ENCODE measurements at places on chromosomes 16 and 17.

GRCh38 chr16:19114359-19115147 is 789 bp downstream of the ITPRIPL2 start:
- no peak for DNase-seq

- no peak for DNase-seq
These were observed 21.4 kb upstream of the NF1 start for GRCh38 chr17:31073411-31073810.

DNA sequence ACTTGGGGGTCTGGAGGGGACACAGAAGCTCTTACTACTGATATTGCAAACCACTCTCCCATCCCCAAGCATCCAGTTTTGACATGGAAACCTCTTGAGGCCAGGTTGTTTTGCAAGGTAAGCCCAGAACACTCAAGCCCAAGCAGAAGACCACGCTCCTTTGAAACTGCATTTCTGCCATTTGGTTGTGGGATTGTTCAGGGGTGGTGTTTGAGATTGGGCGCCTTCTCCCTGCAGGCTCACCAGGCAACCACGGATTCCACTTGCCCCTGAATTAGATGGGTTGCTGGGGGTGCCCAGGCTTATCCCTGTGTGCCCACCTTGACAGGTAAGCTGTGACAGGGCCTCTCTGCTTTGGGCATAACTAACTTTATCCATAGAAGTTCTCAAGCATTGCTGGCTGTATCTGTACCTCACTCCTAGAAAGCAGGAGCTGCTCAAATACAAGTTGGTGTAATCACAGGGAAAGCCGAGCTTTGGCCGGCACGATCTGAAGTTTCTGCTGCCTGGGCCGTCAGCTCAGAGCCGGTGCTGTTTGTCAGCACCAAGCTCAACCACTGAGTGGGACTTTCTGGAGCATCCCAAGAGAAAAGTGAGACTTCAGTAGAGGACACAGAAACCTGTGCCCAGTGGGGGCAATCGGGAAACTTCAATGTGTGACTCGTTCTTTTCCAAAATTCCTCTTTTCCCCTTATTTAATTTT is 93.6 kb downstream of the CYLD start:
- no peak for DNase-seq

GRCh38 chr16:89697616-89698331 is 3.7 kb downstream of the SPATA2L start:
- no peak for DNase-seq

Measured in stimulated activated CD4-positive, alpha-beta T cell treated with anti-CD3 and anti-CD28 coated beads, Interleukin-4, amount 100 ng/mL, for 24 hours (primary cell).